ENCODE measurements at places on chromosomes 16 and 17.

DNA sequence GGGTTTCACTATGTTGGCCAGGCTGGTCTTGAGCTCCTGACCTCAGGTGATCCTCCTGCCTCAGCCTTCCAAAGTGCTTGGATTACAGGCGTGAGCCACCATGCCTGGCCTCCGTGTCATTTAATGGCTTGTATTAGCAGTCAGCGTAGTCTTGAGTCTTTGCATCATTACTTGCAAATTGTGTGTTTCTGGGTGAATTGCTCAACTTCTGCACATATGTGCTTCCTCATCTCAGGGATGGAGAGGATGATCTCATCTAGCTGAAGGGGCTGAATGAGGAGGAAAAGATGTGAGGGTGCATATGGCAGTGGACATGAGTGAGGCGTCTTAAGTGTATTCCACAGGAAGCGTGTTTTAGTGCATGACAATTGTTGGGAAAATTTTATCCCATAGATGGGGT is 155.8 kb downstream of the SNX29 start:
- DNase-seq: no peak

GRCh38 chr17:39573447-39574298 is 34.0 kb downstream of the NEUROD2 start:
- DNase-seq: no peak

- DNase-seq: no peak
These were observed 173.1 kb downstream of the PARN start for GRCh38 chr16:14456793-14457481.

- no peak for DNase-seq
These were observed 6.2 kb upstream of the CBFA2T3 start for GRCh38 chr16:88983165-88983564.

GRCh38 chr17:7806587-7806986 is 27.4 kb upstream of the KDM6B start:
- DNase-seq: no peak

DNA sequence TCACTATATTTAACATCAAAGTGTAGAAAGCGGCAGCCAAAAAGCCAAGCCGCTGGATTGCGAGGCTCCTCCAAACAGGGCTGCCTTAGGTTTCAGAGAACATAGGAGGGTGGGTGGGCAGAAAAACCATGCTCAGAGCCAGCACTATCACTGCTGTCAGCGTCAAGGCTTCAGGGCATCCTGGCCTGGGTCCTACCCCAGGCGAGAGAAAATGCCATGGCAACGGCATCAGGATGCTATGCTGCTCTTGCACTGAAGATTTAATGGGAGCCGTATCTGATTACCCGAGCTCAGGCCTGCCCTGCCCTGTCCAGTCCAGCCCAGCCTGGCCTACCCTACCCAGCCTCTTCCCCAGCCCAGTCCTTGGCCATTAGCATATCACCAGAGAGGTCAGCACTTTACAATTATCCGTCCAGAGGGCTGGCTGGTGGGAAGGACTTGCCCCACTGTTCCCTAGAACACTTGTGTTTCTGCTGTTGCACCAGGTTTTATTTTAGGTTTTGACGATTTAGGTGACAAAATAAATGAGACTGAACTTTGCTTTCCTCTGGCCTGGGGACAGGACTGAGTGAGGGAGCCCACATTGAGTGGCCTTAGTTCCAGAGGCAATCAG is 61.1 kb downstream of the TOM1L2 start:
- no peak for DNase-seq

- no peak for DNase-seq
These were observed 161.2 kb upstream of the IRX3 start for GRCh38 chr16:54447576-54448440.
